ENCODE measurements at places on chromosomes 11 and 22. TPM values are rescaled to one million over a fixed set of nuclear protein-coding genes. Genes with fewer than 3 reads are reported as not detected.

Gene KRTAP5-9
- not detected for total RNA-seq

Gene GALNT18
- 55.5 TPM for total RNA-seq

Gene TBC1D10A
- total RNA-seq, result 29.6 TPM

GRCh38 chr11:120499088-120499487 lies 12.5 kb upstream of the GRIK4 start:
- no peak for DNase-seq

GRCh38 chr11:90542092-90542491 lies 319.2 kb upstream of the CHORDC1 start:
- DNase-seq, result no peak

Gene SLC22A8
- total RNA-seq, result not detected

- no peak for DNase-seq
Observed at GRCh38 chr22:35582218-35582860, 34.8 kb downstream of the MB start.

GRCh38 chr11:64250415-64251015 lies 815 bp upstream of the PLCB3 start:
- DNase-seq, result no peak

DNA sequence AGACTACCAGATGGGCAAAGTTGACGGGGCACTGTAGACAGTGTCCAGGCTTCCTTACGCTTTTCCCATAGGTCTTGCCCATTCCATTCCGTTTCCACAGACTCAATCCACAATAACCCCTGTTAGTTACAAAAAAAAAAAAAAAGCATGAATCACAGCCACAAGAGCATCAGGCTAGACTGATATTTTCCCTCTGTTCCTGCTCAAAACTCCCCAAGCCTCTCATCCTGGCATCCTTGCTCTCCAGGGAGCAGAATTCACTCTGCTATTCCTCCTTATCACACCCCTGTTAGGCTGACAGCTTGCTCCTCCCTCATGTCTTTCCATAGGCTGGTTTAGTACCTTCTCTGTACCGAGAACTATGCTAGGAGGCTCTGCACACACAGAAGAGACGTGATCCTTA lies 42.2 kb downstream of the TMEM123 start:
- no peak for DNase-seq

Gene KDM4D
- 0.52 TPM for total RNA-seq

Gene OLFML1
- 30.6 TPM for total RNA-seq
